Breast epithelium (tissue), 4 donors: ENCODE measurements at places on chromosomes 12 and 14. TPM values are rescaled to one million over a fixed set of nuclear protein-coding genes. Genes with fewer than 3 reads are reported as not detected.

The RASSF9 gene
- total RNA-seq: 2.2 TPM

The SLC10A1 gene
- not detected for total RNA-seq

The ANKLE2 gene
- 64.2 TPM for total RNA-seq

The ACVRL1 gene
- total RNA-seq: 24.7 TPM

The TAS2R19 gene
- 4.2 TPM for total RNA-seq

The KLRG1 gene
- total RNA-seq: 2.0 TPM

The NPFF gene
- total RNA-seq: 0.98 TPM

The SYCP3 gene
- total RNA-seq: not detected

The KCNMB4 gene
- total RNA-seq: 1.4 TPM

- no peak for DNase-seq
These were observed 193.1 kb downstream of the APAF1 start for GRCh38 chr12:98838231-98838647.

DNA sequence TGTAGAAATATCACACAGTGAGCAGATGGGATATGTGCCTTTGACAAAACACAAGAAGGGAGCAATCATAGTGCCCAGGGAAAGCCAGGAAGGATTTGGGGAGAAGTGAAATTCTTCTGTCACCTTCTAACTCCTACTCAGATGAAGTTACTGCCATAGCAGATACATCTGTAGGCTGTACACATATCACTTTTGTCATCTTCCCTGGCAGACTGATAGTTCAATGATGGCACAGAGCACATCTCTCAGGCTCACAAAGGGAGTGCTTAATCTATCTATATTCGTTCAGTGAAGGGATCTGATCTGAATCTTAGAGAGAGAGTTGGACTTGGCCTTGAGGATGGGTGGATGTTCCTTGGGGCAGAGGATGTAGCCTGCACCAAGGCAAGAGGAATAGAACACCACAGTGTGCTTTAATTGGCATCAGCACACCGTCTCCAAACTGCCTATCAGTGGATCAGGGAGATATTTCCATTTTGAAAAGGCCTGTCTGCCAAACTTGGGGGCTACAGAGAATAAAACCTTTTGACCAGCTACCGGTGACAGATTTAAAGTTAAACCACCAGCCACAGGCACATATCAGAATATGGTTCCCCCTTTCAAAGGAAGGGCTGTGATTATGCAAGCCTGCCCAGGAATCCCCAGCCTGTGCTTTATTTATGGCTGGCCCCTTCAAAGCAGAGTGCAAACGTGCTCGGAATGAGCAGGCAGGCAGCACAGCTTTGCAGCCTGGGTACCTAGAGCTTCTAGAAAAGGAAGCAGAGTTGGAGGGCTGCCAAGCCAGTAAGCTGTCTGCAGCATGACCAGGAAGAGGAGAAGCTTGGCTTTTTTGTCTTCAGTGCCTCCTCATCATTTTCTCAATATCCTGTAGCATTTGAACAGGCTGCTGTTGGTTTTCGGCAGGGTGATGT lies 165.5 kb upstream of the DYRK2 start:
- DNase-seq: no peak

GRCh38 chr12:64450711-64451486 lies 1.0 kb upstream of the TBK1 start:
- DNase-seq: no peak

DNA sequence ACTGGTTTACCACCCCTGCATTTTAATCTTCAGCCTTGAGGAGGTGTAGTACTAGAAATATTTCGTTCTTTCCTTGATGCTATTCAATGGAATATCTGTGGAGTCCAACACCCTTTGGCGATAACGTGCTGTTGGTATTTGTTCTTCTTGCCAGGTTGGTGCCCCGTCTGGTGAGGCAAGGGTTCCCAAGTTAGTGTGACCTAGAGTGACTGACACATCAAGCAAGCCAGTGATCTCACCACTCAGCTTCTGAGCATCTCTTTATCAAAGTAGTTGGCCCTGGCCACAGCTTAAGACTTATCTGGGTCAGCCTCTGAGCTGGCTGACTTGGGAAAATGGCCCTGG lies 60.2 kb downstream of the PLXNC1 start:
- DNase-seq: no peak

GRCh38 chr12:119727600-119728443 lies 59.9 kb downstream of the PRKAB1 start:
- DNase-seq: no peak

DNA sequence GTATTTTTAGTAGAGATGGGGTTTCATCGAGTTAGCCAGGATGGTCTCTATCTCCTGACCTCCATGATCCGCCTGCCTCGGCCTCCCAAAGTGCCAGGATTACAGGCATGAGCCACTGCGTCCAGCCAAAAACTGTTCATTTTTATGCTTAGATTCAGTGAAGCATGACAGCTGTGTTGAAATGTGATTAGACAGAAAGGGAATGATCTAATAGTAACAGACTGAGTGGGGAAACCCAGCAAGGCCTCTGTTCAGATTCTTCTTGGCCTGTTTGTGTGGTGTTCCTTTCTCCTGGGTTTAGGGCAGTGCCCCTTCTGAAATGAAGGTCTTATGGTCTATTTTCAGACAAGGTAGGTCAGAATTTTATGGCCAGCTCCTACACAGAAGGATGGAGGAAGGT lies 11.8 kb upstream of the ABCD4 start:
- no peak for DNase-seq

- no peak for DNase-seq
These were observed 24.6 kb downstream of the PLXNC1 start for GRCh38 chr12:94172973-94173372.

DNA sequence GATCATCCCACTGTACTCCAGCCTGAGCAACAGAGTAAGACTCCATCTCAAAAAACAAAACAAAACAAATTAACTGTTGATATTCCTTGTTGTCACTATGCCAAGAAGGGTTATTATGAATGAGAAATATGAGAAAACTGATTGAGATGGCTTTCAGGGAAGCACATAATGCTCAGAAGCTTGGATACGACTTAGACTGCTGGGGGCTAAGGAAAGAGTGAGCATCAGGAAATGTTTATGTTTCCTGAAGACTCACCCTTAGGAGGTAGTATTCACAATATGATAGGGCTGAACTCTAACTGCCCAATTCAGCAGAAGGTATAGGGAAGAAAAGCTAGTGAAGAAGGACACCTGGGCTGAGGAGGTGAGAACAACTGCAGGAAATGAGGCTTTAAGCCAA lies 6.3 kb downstream of the STYK1 start:
- DNase-seq: no peak

- DNase-seq: no peak
These were observed 32.3 kb upstream of the PTCSC3 start for GRCh38 chr14:36208690-36209278.

GRCh38 chr12:49033611-49034285 lies 15.2 kb upstream of the PRKAG1 start:
- no peak for DNase-seq

GRCh38 chr14:87252103-87252502 lies 740.9 kb downstream of the GALC start:
- no peak for DNase-seq

DNA sequence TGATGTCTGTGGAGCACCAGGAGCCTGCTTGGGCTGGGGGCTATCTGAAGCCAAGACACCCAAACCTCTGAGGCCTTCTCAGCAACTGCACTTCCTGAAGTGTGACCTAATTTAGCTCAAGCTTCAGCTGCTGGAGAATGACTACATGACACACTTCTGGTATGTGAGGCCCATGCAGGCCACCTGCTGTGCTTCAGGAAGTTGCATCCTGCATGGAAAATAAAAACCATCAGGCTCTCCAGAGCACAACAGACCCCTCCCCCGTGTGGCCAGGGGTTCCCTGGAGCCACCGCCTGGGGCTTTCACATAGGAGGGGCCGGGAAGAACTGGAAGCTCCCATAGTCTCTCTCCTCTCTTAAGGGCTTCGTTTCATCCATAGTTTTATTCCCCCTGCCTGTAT lies 217.7 kb downstream of the SLC15A4 start:
- DNase-seq: no peak

DNA sequence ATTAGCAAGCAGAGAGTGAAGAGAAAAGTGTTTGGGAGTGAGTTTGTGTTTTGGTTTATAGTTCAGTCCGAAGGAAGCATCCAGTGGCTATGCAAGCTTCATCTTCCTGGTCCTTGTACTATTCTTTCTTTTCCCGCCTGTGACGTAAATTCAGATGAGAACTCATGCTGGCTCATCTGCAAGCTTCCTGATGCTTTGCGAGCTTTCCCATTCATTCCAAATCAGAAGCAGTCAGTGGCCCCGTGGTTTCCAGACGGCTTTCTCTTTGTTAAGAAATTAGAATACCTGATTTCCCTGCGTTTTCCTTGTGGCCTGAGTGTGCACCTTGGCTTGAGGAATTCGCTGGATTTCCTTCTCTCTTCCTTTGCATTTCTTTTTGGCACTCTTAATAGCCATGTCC lies 89.5 kb downstream of the TESC start:
- DNase-seq: no peak

DNA sequence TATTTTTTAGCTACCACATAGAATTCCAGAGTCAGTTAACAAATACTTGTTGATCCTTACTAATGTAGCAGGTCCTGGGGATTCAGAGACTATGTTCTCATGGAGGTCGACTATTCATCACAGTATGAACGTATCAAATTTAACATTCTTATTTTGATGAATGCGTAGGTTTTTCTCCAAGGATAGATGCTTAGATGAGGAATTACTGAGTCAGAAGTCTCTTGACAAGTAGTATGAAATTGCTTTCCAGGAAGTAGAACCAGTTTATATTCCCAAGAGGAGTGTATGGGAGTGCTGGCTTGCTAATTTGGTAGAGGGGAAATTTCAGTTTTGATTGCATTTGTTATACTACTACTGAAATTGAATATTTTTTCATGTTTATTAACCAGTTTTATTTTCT lies 42.8 kb upstream of the CRADD start:
- DNase-seq: no peak

GRCh38 chr12:121495746-121496145 lies 85.1 kb downstream of the KDM2B start:
- no peak for DNase-seq

GRCh38 chr12:48334808-48335207 lies 15.9 kb downstream of the ZNF641 start:
- DNase-seq: no peak

GRCh38 chr12:132444957-132445883 lies 44.7 kb upstream of the FBRSL1 start:
- peak; percentile 43 for DNase-seq

GRCh38 chr14:103292426-103293374 lies 41.3 kb upstream of the EIF5 start:
- peak; percentile 74 for DNase-seq

DNA sequence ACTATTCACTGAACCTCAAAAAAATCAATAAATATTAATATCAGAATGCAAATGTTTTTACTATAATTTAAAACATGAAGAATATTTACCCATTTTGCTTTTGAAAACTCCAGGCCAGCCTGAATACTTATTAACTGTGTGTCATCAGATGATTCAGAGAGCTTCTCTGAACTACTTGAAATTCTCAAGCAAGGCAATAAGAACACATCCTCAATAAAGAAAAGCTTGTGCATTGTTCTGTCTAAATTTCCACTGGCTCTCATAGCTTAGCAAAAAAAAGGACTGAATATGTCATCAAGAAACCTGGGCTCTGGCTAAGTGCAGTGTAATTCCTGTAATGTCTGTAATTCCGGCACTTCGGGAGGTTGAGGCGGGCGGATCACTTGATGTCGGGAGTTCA lies 194.1 kb downstream of the BTG1 start:
- no peak for DNase-seq

- DNase-seq: no peak
These were observed 1.1 kb upstream of the HOXC4 start for GRCh38 chr12:54052438-54053002.

DNA sequence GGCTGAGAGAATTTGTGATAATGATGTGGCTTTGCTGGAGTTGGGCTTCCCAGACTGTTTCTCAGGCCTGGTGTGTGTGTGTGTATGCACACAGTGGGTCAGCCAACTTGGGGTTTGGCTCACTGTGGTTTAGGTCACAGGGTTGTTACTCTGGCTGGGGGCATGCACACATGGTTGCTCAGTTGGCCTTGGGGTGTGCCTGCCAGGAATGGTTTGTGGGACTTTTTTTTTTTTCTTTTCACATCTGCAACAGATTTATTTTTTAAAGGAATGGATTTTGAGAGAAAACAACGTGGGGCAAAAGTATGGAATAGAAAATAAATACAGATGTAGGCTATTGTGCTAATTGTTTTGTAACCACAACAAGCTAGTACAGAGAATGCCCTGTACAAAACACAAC lies 25.0 kb upstream of the GTF2A1 start:
- no peak for DNase-seq

DNA sequence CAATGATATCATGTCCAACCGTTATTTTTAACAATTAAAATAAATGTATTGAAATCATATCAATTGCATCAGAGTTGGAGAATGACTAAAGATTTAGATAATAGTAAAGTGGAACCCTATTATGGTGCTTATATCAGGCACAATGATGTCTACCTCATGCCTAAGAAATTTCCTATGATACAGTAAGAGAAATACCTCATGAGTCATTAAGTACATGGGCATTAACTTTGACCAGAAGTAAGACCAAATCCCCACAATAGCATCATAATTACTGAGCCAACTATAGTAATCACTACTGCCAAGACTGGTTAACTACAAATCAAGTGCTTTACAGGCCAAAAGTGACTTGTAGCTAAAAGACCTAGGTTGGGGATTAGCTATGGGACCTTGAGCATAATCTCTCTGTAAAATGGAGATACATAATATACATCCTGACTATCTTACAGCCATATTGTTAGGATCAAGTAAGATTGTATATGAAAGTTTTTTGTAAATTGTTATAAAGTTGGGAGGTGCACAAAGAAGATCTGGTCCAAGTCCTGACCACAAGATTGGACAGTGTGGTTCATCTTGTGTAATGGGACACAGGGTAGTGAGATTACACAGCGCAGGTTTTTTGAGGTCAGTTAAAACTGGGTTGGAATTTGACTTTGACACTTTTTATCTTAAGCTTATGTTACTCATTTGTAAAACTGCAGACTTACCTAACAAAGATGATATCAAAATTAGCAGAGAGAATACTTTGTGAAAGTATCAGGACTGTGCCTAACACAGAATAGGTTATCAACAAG lies 60.5 kb downstream of the ERGIC2 start:
- no peak for DNase-seq

GRCh38 chr14:101380512-101380911 lies 180.8 kb upstream of the DIO3 start:
- peak; percentile 4 for DNase-seq

DNA sequence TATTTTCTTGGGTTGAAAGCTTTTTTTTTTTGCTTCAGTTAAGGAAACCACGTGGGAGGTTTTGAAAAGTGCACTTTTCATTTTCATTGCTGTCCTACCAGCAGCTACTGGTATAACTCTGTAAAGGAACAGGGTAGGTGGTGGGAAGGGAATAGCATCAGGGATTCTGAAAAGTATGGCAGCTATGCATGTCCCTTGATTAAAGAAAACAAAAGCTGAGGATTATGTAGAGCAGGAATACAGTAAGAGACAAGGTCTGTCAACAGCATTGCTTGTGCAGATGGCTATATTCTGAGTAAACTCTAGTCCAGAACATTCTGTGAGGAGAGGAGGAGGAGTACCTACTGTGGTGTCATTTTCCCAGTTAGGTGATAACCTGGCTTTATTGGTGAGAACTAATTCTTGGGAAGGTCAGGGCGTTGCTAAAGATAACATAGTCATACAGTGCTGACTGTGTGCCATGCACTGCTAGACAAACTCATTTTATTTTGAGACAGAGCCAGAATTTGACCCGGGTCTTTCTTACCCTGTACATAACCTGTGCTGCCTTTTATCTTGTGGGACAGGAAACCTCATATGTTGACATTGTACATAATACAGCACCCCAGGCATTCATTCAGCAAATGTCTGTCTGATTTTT lies 80.3 kb upstream of the TRAF3 start:
- no peak for DNase-seq

GRCh38 chr12:1305791-1306500 lies 288.4 kb downstream of the FBXL14 start:
- DNase-seq: no peak
